Calu3 (cell line): ENCODE measurements at places on chromosomes 5 and 9. TPM values are rescaled to one million over a fixed set of nuclear protein-coding genes. Genes with fewer than 3 reads are reported as not detected.

LCN9 gene
- total RNA-seq: not detected in 2 replicates

PCDHGA4 gene
- 0.07 TPM in 2 replicates for total RNA-seq

PCDHA7 gene
- 0.95 and 1.2 TPM in 2 replicates for total RNA-seq

C5orf63 gene
- total RNA-seq: 11.0 and 13.2 TPM in 2 replicates

BTNL9 gene
- 5.0 and 5.8 TPM in 2 replicates for total RNA-seq

WNK2 gene
- 81.2 and 85.7 TPM in 2 replicates for total RNA-seq

PRRC1 gene
- 80.5 and 87.8 TPM in 2 replicates for total RNA-seq

BASP1 gene
- total RNA-seq: not detected in 2 replicates

DNA sequence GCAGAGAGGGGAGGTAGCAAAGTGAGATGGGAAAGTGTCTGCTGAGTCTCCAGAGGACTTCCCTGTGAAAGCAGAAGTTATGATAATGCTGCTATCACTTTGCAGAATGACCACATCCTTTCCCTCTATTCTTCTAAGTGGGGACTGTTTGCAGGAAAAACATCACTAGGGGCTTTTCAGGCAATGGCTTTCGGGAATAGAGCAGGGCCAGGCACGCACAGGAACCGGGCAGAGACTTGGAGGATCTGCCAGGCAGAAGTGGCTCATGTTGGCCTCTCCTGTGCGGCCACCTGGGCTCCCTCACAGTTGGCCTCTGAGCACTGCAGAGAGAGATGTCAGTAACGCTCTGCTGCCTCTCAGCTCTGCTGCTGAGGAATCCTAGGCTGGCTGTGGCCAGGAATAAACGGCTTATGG lies 214.7 kb downstream of the MAST4 start:
- no peak overlapping the region for H3K27ac ChIP-seq
- no peak for DNase-seq
- peaks cover 29% of the 10 kb centered on the region for H3K27me3 ChIP-seq
- no peak overlapping the region for H3K4me3 ChIP-seq
- no peaks in the 10 kb centered on the region for H3K36me3 ChIP-seq
- H3K4me1 ChIP-seq: peaks cover 10% of the 10 kb centered on the region

DNA sequence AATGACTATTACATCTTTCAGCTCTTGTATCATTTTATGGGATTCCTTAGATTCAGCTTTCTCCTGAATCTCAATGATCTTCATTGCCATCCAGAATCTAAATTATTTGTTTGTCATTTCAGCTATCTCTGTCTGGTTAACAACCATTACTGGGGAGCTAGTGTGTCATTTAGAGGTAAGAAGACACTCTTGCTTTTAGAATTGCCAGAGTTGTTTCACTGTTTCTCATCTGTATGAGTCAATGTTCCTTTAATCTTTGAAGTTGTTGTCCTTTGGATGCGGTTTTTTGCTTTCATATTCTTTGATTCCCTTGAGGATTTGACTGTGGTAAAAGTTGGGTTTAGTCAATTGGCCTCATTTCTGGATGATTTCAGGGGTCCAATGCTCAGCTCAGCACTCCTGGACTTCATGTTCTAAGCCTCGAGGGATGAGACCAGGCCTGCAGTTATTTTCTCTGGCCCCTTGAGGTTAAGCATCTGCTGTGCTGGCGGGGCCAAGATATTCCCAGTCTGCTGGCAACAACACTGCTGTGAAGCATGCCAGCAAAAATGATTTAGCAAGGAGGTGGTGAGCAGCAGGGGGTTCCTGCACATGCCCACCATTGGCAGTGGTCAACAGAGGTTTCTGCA lies 102.4 kb upstream of the PCSK5 start:
- H3K27ac ChIP-seq: no peak overlapping the region
- H3K36me3 ChIP-seq: no peaks in the 10 kb centered on the region
- DNase-seq: no peak
- H3K27me3 ChIP-seq: no peaks in the 10 kb centered on the region
- no peaks in the 10 kb centered on the region for H3K4me1 ChIP-seq

- H3K27ac ChIP-seq: no peak overlapping the region
- peak; percentile 14 for DNase-seq
- H3K27me3 ChIP-seq: peaks cover 12% of the 10 kb centered on the region
- no peaks in the 10 kb centered on the region for H3K36me3 ChIP-seq
- H3K4me1 ChIP-seq: no peaks in the 10 kb centered on the region
- no peak overlapping the region for H3K4me3 ChIP-seq
Measured at GRCh38 chr9:84170521-84171141, 169.9 kb downstream of the SLC28A3 start.

DNA sequence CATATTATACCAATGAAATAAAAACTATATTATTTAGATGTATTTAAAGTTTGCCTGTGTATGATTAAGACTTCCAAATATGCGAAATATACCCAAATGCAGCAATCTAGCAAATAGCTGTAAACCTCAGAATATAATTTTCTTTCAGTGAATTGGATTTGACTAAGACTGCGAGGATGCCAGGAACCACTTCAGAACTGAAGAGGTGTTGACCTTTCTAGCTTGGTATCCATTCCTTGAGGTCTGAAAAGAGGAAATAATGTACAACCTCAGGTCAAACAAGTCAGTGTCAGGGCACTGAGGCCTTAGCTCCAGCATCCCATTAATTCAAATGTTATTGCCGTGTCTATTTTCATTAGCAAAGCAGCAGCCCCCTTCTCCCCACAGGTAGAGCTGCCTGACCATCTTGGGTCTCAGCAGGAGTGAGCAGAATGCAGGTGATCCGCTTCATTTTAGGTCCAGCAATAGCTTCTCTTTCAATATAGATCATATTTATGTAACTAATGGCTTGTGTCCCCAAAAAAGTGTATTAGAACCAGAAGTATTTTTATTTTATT lies 100.0 kb downstream of the KIAA1958 start:
- no peaks in the 10 kb centered on the region for H3K27me3 ChIP-seq
- H3K27ac ChIP-seq: no peak overlapping the region
- no peak for DNase-seq
- H3K36me3 ChIP-seq: no peaks in the 10 kb centered on the region

DNA sequence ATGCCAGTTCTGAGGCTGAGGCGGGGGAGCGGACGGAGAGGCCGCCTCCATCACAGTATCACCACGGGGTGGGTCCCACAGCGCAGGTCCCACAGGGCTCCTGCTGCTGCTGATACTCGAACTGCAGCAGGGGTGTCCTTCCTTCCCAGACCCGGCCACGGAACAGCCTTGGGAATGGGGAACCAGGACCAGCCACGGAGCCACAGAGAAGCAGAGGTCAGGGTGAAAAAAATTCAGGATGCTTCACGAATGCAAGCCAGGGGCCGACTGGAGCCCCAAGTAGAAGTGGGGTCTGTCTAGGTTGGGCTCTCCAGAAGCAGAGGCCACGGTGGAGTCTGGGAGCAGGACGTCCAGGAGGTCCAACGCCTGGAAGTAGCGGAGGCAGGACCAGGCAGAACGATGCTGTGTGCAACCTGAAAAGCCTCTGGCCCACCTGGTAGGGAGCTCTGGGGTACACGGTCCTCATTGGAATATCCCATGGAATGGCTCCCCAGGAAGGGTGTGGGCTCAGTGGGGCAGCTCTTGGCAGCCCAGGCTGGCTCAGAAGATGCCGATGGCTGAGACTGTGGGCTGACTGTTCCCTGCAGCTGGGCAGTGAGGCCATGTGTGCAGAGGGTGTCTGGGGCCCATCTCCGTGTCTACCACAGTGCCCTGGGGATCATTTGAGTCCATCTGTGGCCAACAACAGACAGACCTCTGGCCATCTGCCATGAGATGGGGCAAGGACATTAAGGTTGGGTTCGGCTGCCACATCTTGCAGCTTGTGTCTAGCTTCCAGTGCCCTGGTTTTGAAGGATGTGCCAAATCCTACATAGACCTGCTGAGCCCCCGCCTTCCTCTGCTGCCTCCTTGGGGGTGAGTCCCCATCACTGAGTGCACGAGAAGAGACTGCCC lies 66.9 kb upstream of the FCN1 start:
- H3K27ac ChIP-seq: no peak overlapping the region
- H3K36me3 ChIP-seq: no peaks in the 10 kb centered on the region
- H3K27me3 ChIP-seq: peaks cover 18% of the 10 kb centered on the region
- no peak overlapping the region for H3K4me3 ChIP-seq

- peak; percentile 23 for DNase-seq
- H3K4me1 ChIP-seq: peaks cover 47% of the 10 kb centered on the region
- H3K36me3 ChIP-seq: peaks cover 18% of the 10 kb centered on the region
- no peak overlapping the region for H3K4me3 ChIP-seq
- no peak overlapping the region for H3K27ac ChIP-seq
Measured at GRCh38 chr9:98158071-98158831, 34.2 kb downstream of the CORO2A start.

- peaks cover 6% of the 10 kb centered on the region for H3K36me3 ChIP-seq
- H3K27me3 ChIP-seq: no peaks in the 10 kb centered on the region
- H3K4me3 ChIP-seq: no peak overlapping the region
- DNase-seq: no peak
Measured at GRCh38 chr9:109487247-109487646, 10.9 kb downstream of the PTPN3 start.

- no peaks in the 10 kb centered on the region for H3K27me3 ChIP-seq
- H3K36me3 ChIP-seq: no peaks in the 10 kb centered on the region
- H3K27ac ChIP-seq: no peak overlapping the region
- H3K4me1 ChIP-seq: no peaks in the 10 kb centered on the region
Measured at GRCh38 chr5:62780888-62781287, 202.3 kb downstream of the LRRC70 start.

DNA sequence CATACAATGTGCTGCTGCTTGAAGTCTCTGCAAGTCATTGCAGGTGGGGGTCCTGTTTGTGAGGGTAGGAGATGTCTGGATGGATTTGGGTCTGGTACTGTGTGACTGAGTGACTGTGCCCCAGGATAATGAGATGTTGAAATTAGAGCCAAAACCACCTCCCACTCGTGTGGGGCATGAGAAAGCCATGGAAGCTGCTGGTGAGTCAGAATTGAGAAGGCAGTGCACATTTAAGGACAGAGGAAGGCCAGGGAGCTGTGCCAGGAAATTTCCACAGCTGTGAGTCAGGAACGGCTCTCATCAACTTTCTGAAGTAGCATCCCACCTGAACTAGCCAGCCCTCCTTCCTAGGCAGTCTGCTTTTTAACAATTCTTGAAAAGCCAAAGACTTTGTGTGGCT lies 229.8 kb downstream of the DRD1 start:
- no peaks in the 10 kb centered on the region for H3K4me1 ChIP-seq
- H3K27me3 ChIP-seq: no peaks in the 10 kb centered on the region
- H3K4me3 ChIP-seq: no peak overlapping the region

DNA sequence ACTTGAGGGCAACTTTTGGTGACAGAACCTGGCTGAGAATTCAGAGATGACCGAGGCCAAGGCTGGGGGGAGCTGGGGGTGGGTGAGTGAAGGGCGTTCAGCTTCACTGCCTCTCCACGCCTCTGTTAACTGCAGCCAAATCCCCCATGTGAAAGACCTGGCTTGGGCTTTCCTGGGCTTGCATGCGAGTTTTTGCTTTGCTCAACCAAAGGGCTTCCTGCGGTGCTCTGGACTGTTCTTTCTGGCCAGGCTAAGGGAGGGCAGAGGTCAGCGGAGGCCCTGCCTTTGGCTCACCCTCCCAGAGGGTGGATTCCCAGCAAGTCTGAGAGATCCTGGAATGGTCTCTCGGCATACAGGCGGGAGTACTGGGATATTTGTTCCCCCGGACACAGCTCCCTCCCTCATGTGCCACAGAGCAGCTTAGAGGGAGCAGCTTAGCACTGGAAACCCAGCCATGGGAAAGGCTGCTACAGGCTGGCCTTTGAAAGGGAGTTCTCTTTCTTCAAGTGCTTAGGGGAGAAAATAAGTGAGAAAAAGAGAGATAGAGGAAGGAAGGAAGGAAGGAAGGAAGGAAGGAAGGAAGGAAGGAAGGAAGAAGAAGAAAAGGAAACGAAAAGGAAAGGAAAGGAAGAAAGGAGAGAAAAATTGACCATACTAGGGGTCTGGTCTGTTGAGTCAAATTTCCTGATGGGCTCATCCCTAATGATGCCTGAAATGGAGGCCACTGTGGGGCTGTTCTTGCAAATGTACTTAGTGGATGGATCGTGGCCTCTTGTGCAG lies 158.8 kb downstream of the FGF18 start:
- H3K4me3 ChIP-seq: no peak overlapping the region
- DNase-seq: no peak
- no peak overlapping the region for H3K27ac ChIP-seq
- H3K36me3 ChIP-seq: no peaks in the 10 kb centered on the region
- no peaks in the 10 kb centered on the region for H3K4me1 ChIP-seq

GRCh38 chr9:95211028-95211427 lies 106.5 kb downstream of the FANCC start:
- H3K27me3 ChIP-seq: no peaks in the 10 kb centered on the region
- H3K4me1 ChIP-seq: no peaks in the 10 kb centered on the region
- H3K4me3 ChIP-seq: no peak overlapping the region
- H3K27ac ChIP-seq: no peak overlapping the region
- no peak for DNase-seq

DNA sequence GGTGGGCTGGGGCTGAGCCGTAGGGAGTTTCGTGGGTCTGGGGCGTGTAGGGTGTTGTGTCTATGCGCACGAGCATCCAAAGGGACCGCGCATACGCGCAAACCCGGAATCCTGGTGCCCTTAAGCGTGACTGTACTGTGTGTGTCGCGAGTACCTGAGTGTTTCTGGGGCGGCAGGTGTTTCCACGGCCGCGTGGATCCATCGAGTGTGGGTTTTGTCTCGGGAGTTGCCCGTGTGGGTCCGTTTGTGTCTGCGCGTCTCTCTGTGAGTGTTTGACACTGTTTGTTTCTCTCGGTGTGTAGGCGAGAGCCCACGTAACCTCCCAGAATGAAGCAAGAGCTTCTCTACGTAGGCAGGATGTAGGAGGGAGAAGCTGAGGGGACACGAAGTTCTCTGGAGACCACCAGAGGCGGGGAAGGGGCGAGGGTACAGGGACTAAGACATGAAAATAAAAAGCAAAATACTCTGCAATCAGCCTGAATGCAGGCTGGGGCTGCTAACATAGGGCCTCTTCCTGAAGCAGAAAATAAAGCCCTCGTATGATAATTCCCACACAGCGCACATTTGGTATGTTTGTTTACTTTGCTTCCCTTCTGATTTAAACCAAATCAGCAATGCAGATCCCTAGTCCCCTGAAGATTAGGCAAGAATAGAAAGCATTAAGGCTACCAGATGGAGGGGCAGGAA lies 588 bp upstream of the BRINP1 start:
- no peaks in the 10 kb centered on the region for H3K4me1 ChIP-seq
- no peak overlapping the region for H3K27ac ChIP-seq
- H3K4me3 ChIP-seq: no peak overlapping the region

- no peaks in the 10 kb centered on the region for H3K36me3 ChIP-seq
- H3K4me3 ChIP-seq: no peak overlapping the region
- no peaks in the 10 kb centered on the region for H3K4me1 ChIP-seq
- H3K27ac ChIP-seq: no peak overlapping the region
- DNase-seq: no peak
- H3K27me3 ChIP-seq: no peaks in the 10 kb centered on the region
Measured at GRCh38 chr9:123660691-123661466, 269.0 kb downstream of the DENND1A start.

GRCh38 chr9:7300484-7300883 lies 499.1 kb downstream of the DMAC1 start:
- no peaks in the 10 kb centered on the region for H3K4me1 ChIP-seq
- H3K4me3 ChIP-seq: no peak overlapping the region
- no peak for DNase-seq
- H3K27me3 ChIP-seq: peaks cover 61% of the 10 kb centered on the region
